ENCODE measurements at places on chromosomes 12 and 14.

GRCh38 chr12:116954710-116955381 is 44.1 kb downstream of the FBXW8 start:
- ATAC-seq = no peak

DNA sequence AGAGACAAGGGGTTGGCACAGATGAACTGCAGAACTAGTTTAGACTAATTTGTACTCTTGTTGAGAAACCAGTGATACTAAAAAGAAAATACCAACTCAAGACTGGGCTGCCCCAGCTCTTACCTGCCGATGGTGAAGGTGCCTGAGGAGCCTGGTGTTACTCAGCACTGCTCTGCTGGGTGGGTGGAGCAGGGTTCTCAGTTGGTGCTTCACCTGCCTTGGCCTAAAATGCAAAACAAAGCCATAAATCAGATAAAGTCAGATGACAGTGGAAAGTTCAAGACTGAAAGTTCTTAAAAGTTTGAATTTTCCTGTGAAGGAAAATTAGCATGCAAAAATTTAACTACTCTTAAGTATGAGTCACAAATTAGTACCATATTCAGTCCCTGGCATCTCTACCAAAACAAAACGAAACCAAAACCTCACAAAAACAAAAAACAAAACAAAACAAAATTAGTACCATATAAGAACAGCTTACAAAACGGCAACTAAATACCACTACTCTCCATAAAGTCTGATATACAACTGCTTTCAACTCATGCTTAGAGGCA is 21.9 kb downstream of the YBX3 start:
- ATAC-seq = no peak

DNA sequence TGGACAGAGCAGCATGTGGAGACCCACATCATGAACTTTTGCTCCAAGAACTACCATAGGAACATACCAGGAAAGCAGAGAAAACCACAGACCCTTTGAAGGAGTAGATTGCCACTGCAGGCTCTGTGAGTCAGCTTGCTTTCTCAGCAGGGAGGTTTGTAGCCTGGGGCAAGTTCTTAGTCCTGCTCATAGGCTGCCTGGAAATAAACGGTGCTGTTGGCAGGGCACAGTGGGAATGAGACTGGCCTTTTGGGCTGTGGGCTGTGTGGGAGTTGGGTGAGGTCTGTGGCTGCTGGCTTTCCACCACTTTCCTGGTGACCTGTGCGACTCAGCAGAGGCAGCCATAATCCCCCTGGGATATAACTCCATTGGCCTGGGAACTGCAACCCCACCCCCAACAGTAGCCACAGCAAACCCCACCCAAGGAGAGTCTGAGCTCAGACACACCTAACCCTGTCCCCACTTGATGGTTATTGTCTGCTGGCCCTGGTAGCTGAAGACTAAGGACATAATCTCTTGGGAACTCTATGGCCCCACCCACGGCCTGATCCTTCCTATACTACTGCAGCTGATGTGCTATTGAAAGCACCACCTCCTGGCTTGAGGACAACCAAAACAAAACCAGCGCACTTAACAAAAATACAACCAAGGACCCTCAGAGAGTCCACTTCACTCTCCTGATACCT is 192.1 kb upstream of the GARIN6 start:
- ATAC-seq = no peak

GRCh38 chr14:30362369-30363218 is 196.4 kb upstream of the G2E3 start:
- no peak for ATAC-seq

DNA sequence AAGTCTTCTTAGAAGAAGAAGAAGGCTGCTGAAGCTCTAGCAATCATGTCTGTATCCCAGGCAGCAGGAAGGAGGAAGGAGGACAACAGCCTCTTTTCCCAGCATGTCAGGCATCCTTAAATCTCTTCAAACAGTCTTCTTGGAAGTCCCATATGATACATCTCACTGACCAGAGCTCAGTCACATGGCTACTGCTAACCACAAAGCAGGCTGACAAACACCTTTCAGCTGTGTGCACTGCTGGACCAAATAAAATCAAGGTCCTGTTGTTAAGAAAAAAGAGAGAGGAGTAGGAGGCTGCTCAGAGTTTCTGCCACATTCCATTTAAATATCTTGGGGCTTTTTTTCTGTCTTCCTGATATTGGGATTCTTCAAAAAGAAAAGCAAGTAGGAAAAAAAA is 203.4 kb upstream of the PELI2 start:
- ATAC-seq = no peak

GRCh38 chr14:68622856-68623255 is 170.0 kb downstream of the ZFP36L1 start:
- ATAC-seq = no peak

DNA sequence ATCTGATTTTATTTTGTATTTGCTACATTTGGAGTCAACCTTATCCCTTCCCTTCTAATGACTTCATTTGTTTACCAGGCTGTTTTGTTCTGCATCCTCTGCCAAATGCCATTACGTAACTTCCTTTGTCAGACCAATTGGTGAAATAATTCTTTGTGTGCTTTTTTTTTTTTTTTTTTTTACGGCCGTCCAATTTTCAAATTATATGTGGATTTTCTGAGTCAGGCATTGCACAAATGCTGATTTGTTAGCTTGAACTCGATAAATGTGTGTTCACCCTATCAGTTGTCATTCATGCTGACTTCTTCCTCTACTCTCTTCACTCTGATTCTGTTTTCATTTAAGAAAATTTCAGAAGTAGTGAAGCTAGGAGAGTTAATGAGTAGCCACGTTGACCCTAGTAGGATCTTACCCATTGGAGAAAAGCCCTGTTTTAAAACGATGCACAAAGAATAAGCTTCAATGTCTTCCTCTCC is 386.2 kb downstream of the DIO2 start:
- ATAC-seq = no peak

- no peak for ATAC-seq
Observed at GRCh38 chr14:75979071-75979571, 2.7 kb downstream of the TGFB3 start.

- no peak for ATAC-seq
Observed at GRCh38 chr12:32253154-32253790, 146.1 kb upstream of the FGD4 start.

DNA sequence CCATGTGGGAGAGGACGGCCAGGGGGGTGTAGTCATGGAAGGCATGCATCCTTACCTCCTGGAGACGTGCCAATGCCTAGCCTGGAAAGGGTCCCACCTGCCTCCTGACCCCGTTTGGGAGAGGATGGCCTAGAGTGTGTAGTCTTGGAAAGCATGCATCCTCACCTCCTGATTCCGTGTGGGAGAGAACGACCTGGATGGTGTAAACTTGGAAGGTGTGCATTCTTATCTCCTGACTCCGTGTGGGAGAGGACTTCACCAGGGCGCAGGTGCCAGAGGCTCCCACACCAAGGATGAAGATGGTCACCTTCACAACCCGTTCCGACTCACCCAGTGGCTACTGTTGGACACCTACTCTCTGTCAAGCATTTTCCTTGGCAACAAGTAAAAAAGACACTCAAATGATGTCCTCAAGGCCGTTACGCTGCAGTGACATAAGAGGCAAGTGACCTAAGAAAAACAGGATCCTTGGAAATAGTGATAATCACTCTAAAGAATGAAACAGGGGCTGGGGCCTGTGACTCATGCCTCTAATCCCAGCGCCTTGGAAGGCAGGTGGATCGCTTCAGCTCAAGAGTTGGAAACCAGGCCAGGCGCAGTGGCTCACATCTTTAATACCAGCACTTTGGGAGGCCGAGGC is 37.5 kb upstream of the FZD10 start:
- no peak for ATAC-seq

GRCh38 chr12:43111608-43112007 is 440.4 kb downstream of the ADAMTS20 start:
- ATAC-seq = no peak

GRCh38 chr14:58752289-58752688 is 114.5 kb downstream of the DACT1 start:
- ATAC-seq = no peak

DNA sequence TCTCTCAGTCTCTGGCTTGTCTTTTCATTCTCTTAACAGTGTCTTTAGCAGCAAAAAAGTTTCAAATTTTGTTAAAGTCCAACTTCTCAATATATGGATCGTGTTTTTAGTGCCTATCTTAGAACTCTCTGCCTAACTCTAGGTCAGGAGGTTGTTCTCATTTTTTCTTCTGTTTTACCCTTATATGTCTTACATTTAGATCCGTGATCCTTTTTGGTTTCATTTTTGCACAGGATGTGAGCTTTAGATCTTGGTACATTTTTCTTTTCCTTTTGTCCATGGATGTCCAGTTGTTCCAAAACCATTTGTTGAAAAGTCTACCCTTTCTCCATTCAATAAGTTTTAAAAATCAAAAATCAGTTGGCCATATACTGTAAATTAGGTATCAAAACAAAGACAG is 6.8 kb downstream of the VRK1 start:
- ATAC-seq = no peak

DNA sequence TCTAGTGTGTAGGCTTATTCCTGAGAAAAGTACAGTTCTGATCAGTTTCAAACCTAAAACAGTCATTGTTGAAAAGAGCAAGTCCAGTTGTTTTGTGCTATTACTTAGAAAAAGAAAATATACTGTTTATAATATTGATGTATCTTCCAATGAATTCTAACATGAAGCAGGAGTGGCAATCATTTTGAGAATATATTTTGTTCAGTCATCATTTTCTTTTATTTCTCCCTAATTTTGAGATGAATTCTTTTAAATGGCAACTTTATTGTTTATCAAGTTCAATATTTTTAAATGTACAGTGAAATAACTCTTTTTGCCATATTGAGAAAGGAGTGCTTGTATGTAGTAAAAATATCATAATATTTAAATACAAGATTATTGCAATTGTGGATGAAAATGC is 862.2 kb upstream of the MDGA2 start:
- ATAC-seq = no peak

DNA sequence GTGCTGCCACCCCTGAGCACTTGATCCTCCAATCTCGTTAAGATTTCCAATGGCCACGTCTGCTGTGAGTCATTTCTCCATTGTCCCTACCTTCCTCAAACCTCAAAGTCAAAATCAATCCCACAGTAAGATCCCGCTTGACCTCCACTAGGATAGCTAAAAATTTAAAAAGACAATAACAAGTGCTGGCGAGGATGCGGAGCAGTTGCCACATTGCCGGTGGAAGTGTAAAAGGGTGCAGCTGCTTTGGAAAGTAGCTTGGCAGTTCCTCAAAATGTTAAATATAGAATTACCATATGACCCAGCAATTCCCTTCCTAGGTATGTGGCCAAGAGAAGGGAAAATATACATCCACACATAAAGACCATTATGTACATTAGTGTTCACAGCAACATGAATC is 9.5 kb upstream of the BCL7A start:
- ATAC-seq = no peak

GRCh38 chr14:77007183-77007974 is 21.1 kb downstream of the IRF2BPL start:
- ATAC-seq = no peak

- ATAC-seq = peak; percentile 83
Observed at GRCh38 chr14:89270439-89271227, 146.4 kb downstream of the FOXN3 start.

DNA sequence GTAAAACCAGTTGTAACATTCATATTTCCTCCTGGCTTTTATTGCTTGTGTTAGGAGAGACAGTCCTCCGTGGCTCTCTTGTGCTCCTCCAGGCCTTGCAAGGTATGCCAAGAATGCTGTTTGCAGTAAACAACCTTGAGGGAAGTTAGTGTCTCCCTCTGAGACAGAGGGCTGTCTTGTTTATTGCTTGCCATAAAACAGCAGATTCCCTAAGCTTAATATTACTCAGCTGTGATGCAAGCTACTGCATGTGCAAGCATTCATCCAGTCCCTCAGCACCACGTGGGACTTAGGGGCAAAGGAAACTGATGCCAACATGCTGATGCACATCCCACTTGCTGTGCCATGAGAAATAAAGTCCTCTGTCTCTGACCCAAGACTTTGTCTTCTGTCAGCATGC is 6.6 kb downstream of the POMT2 start:
- no peak for ATAC-seq

DNA sequence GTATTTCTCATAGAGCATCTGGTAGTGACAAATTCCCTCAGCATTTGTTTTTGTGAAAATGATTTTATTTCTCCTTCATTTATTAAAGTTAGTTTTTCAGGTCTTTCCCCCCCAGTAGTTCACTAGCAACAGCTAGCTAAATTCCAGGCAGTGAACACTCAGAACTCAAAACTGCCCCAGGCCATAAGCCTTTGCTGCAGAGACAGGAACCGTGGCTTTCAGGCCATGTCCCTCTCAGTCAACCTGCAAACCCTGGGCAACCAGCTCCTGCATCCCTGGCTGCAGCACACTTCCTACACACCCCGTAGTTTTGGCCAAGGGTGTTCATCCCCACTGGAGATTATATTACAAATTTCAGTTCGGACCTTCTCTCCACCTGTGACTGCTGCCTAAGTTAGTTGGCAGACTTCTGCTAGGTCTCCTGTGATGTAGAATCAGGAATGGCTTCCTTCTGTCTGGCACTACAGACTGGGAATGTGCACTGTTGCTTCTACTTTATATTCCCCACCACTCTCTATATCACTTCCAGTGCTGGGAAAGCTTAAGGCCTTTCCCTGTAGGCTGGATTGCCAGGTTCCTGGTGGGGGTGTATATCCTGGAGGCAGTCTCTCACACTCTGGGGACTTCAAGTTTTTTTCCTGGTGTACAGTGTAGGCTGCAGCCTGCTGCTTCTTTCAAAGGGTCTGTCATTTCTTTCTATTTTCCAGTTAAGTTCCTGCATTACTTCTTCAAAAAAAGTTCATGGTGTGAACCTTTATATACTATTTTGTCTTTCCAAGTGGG is 924.4 kb upstream of the LRFN5 start:
- no peak for ATAC-seq

DNA sequence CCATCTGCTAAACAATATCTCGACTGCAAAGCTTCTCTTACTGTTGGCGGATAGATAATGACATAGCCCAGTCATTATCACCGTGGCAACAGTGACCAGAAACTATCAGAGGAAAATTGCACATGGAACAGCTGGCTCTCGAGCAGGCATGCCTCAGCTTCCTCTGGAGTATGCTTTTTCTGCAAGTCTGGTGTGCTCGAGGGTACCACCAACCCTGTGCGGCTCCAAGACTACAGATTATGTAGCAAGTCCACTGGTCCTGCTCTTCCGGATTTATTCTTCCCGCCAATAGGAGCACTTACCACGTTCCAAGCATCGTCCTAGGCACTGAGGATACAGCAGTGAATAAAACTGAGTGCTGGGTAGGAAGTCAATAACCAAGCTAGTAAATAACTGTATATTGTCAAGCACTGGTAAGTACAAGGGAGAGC is 1.4 kb upstream of the GLRX5 start:
- no peak for ATAC-seq
